ENCODE measurements at places on chromosomes 12 and 14.

DNA sequence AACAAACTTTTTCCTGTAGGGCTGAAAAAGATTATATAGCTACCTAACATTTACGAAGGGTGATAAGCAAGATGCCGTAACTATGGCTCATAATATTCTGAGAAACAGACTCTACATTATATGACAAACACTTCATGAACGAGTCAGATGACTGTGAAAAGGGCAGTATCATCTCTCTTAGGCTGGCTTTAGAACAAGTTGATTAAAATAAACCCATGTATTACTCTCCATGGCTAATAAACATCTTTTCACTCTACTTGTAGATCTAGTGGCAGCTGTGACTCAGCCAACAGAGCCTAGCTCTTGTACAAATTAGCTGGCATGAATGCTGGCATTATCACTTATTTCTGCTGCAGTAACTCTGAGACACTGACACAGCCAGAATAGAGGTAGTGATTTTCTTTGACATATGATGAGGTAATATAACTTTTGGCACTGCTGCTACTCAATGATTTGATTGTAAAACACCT lies 47.1 kb downstream of the SLC2A13 start:
- no peak for DNase-seq

DNA sequence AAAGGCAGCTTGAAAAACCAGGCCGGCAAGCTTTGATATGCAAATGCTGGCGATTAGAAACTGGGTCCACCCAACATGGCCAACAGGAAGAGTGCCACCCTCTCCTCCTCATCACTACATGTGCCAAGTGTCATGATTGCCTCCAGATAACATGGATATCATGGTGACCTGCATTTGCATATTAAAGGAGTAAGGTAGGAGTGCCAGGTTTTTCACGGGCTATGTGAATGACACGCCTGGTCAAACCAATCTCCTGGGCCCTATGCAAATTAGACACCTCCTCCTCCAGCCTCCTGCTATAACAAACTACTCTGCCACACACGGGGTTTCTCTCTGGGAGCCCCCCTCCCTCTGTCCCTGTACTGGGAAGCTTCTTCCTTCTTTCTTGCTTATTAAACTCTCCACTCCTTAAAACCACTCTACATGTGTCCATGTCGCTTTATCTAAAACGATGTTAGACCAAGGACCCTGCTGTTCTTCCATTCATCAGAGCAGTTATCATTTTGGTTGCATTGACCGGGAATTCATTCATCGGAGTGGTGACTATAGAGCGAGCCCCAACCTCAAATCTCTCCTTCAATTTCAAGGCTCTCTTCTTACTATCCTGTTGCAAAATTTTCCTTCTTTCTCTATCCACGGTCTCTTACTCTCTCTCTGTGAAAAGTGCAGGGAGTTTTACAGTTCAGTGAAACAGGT lies 27.5 kb downstream of the APOBEC1 start:
- DNase-seq: no peak

DNA sequence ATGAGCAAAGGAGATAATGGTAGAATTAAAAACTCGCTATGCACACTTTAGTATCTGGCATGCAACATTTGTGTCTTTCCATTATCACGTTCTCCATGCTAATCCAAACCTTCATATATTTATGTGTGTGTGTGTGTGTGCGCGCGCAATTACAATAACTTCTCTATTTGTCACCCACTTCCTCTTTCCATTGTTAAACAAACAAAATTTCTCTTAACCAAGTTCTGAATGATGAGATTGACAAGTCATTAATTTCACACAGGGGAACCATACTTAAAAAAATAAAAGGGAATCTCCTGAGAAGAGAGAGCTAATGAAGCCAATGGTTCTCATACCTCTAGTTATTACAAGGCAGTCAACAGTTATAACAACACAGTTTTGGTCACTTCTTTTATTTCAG lies 575.9 kb upstream of the MDGA2 start:
- no peak for DNase-seq

DNA sequence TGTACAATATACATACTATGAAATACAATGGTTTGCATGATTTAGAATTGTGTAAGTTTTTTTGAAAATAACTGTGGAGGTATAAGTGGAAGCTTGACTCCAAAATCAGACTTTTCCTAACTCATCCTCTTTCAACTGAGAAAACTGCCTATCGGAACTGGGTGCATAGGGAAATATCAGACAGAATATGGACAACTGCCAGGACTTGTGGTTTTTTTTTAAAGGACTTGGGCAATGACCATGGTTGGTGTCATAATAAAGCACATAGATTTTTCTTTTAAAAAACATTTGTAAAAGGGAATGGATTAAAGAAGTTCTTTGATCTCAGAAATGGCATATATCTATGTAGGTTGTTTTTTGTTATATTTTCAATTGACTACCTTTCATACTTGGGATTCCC lies 53.3 kb upstream of the LRRK2 start:
- DNase-seq: no peak

DNA sequence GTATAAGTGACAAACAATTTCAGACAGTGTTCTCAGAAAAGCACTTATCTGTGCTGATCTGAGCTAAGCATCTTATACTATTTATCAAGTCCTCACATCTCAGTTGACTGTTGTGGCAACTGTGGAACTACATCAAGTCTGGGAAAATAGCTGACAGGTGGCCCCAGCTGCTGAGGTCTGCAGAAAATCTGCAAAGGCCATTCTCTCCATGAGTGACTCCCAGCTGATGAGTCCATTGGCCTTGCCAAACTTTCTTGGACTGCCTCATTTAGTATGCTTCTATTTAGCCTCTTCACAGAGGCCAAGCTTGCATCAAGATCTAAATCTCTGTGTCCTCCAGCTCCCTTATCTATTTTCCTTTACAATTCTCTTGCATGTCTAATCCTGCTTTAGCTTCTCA lies 174.5 kb upstream of the RBM19 start:
- no peak for DNase-seq

- no peak for DNase-seq
Observed at GRCh38 chr12:59459966-59460660, 135.7 kb upstream of the SLC16A7 start.

DNA sequence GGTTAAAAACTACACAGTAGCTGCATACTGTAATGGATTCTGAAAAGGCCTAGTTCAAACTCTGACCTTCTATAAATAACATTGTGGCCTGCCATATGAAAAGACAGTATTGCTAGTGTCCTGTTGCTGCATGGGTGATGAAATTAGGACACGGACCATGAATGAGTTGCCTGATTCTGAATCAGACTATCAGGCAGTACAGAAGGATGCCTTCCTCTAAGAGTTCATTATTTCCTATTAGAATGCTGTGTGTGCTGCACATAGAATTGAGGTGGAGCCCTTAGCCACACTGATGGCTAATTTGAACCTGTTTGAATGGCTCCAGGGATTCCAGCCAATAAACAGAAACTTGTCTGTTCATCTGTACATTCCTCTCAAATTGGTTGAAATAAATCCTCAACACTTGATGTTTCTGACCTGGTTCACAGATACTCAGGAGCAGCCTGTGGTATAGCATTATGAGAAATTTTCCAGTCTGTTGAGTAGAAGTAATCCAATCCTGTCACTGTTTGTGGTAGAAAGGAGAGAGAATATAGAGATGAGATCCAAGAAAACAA lies 483.2 kb downstream of the APAF1 start:
- DNase-seq: no peak

GRCh38 chr14:95830386-95830785 lies 46.2 kb upstream of the TUNAR start:
- no peak for DNase-seq

DNA sequence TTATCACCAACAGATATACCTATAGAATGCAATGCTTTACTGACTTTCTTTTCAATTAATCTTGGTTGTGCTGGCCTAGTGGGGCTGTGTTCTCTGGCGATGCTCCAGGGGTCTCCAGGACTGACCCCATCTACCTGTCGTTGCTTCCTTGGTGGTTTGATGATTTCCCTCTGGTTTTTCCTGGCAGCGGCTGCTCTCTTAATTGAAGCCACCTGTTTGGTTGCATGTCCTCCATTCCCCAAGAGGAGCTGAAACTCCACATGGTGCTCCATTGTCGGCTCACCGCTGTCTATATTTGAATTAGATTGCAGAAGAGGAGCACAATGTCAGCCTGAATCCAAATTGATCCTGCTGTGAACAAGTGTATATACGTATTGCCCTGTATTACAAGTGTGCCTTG lies 7.1 kb upstream of the IFNG-AS1 start:
- DNase-seq: no peak

GRCh38 chr12:97754306-97754705 lies 291.7 kb downstream of the RMST start:
- no peak for DNase-seq

DNA sequence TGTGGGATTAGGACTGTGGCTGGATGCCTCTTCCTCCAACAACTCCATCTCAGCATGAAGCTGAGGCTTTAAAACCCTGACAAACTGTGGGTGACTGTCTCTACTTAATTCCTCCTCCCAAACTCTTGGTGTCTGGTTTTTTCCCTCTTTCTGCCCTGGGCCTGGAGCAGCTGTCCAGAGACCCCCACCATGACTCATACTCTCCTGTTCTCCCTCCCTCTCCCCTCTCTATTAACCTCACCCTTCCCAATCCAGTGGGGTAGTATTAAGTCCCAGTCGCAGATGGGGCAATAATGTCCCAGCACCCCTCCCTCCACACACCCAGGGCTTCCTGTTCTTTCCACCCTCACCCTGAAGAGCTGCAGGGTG lies 2.0 kb upstream of the DNAJC14 start:
- no peak for DNase-seq

- no peak for DNase-seq
Observed at GRCh38 chr12:24113701-24114100, 164.2 kb upstream of the SOX5 start.

DNA sequence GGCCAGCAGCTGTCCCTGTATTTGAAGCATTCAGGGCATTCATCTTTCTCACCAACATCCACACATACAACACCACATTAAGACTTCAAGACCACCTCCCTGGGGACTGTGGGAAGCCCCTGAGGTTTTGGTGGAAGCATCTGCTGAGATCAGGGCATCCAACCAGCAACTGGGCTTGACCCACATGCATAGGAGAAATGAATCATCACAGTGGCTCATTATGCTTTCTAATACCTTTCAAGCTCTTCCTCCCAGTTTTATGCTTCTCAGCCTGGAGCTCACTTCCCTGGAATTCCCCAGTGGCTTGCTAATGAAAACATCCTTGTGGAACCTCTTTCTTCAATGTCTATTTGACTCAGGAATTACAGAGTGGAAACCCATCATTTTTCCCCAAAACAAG lies 21.4 kb upstream of the CMKLR1 start:
- DNase-seq: no peak

- no peak for DNase-seq
Observed at GRCh38 chr12:53101266-53101665, 2.0 kb upstream of the SOAT2 start.

- DNase-seq: no peak
Observed at GRCh38 chr14:100594625-100594951, 7.4 kb upstream of the BEGAIN start.

- no peak for DNase-seq
Observed at GRCh38 chr12:15527201-15528080, 205.1 kb downstream of the PTPRO start.

DNA sequence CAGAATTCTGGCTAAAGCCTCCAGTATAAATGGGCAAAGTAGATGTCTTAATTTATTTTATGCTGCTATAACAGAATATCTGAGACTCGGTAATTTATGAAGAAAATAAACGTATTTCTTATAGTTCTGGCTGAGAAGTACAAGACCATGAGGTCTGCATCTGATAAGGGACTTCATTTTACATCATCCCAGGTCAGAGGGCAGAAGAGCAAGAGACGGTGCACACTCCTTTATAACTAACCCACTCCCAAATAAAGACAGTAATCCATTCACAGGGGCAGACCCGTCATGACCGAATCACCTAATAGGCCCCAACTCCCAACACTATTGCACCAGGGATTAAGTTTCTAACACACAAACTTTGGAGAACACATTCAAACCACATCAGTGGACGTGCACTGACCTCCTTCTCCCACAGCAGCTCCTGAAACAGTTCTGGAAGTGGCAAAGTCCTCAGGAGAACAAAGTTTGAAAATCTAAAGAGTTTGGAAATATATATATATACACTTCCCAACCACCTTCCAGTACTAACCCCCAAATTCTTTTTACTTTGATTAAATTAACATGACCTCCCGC lies 116.5 kb downstream of the MED13L start:
- DNase-seq: no peak

- DNase-seq: no peak
Observed at GRCh38 chr14:64707661-64708060, 3.4 kb downstream of the PLEKHG3 start.

DNA sequence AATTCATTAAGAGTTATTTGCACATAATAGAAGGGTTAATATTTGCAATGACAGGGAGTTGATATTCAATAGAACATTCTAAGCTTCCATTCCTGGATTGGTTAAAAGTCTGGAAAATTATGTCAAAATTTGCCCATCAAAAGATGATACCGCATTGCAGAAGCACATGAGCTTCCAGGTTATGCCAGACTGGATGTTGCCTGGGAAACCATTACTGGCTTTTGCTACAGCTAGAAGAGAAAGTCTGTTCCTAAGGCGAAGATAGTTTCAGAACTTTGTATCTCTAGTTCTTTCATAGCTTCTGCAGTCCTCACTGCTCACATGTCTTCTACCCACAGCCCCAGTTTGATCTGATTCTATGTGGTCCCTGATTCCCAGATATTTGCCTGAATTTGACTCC lies 122.4 kb upstream of the AMIGO2 start:
- DNase-seq: no peak
